ENCODE measurements at places on chromosomes 12 and 14.

- no peak for DNase-seq
Observed at GRCh38 chr12:67276421-67276820, 7.3 kb downstream of the CAND1 start.

GRCh38 chr12:132169376-132169775, 25.1 kb downstream of the NOC4L start:
- no peak for DNase-seq

DNA sequence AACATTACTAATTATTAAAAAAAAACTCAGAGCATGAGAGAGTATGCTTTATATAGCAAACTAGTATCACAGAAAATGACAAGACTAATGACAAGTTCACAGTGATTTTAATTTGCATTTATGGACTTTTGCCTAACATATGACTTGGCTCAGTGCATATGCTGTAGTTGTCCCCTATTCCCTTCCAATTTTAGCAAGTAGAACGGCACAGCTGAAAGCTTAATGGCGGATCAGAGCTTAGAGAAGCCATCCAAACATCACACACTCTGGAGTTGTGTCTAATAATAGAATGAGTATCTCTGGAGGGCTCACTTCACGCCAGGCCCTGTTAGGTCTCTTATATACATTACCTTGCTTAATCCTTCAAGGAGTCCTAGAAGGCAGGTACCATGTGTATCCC, 13.3 kb downstream of the CNIH1 start:
- DNase-seq, result no peak

- no peak for DNase-seq
Observed at GRCh38 chr14:74763803-74764531, 851 bp downstream of the YLPM1 start.

DNA sequence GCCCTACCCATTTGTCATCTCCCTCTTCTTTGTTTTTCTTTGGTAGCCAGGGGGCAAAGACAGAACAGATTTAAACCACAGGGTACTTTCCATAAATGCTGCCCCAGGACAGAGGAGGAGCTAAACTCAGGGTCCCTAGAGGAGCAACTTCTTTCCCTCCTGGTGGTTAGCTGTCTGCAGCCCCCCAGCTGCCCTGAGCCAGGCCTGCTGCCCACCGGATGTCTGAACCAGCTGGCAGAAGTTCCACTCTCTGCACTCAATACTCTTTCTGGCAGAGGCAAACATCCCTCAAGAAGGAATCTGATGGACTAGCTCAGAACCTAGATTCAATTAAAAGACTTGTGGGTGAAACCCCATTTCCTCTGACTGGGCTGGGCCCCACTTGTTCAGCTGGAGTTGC, 10.7 kb downstream of the VDR start:
- DNase-seq, result no peak
